Hypothalamus (tissue), 51 donors: ENCODE measurements at places on chromosomes 3 and 15.

DNA sequence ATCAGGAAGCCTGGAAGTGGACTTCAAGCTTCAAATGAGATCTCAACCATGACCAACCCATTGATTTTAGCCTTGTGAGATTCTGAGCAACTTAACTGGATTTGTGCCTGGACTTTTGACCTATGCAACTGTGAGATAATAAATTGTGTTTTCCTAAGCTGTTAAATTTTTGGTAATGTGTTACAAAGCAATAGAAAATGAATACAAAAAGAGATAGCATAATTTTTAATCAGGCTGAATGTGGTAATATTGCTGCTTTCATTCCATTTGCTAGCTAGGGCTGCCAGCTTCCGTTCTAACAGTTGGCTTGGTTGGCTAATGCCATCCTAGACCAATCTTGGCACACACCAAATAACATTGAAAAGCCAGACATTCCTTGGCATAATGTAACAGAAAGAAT, 12.2 kb downstream of the PROS1 start:
- DNase-seq = no peak

DNA sequence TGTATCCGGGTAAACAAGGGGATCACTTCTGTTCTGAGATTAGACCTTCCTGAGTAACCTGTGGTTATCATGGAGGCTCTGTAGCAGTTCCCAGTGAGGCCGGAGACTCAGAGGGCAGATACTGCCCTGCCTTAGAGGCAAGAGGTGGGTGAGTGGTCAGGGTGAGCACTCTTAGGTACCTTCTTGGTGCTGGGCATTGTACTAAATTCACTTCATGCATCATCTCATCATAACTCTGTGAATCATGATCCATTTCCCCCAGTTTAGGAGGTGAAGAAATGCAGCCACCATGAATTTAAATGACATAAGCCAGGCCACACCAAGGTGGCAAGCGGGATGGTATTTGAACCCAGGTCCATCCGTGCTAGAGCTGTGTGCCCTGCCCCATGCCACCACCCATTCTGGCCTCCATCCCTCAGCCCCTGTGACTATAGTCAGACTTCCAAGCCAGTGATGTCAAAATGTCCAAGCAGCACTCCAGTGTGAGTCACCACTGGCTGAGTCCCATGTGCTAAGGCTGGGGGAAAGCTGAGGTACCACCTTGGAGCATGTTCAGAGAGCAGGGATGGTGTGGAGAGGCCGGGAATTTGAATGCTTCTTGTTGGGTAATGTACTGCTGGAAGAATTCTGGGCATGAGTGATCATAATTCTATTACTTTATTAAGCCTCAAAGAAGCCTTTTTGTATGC, 88.8 kb downstream of the EPHB1 start:
- no peak for DNase-seq

GRCh38 chr15:65551183-65551582, 20.9 kb downstream of the HACD3 start:
- no peak for DNase-seq

GRCh38 chr15:89416339-89417183, 79.8 kb downstream of the RHCG start:
- peak; percentile 40 for DNase-seq

GRCh38 chr3:69097407-69098086, 12.8 kb downstream of the ARL6IP5 start:
- no peak for DNase-seq

GRCh38 chr15:63528138-63528659, 23.8 kb downstream of the USP3 start:
- no peak for DNase-seq

DNA sequence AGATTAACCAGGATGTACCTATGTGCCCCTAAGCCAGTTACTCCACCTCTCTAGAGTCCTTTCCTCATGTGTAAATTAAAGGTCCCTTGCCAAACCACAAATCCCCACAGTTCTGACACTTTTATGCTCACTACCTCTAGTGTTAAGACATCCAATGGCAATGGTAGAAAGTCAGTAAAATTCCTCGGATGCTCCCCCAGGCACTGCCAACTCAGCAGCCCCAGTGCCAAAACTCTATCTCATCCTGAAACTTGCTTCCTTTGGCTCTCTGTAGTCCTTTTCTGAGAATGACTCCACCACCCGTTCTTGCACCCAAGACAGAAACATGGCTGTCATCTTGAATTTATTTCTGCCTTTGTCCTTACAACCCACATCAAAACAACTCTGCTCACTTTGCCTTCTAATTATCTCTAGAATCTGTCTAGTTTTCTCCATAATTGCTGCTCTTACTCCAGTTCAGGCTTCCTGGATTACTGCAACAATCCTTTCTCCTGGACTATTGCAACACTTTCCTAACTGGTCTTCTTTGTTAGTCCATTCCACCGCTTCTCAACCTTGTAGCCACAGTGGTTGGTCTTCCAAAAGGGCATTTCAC, 41.6 kb downstream of the MB21D2 start:
- DNase-seq = no peak

GRCh38 chr3:115932807-115933206, 309.5 kb downstream of the GAP43 start:
- DNase-seq = no peak

DNA sequence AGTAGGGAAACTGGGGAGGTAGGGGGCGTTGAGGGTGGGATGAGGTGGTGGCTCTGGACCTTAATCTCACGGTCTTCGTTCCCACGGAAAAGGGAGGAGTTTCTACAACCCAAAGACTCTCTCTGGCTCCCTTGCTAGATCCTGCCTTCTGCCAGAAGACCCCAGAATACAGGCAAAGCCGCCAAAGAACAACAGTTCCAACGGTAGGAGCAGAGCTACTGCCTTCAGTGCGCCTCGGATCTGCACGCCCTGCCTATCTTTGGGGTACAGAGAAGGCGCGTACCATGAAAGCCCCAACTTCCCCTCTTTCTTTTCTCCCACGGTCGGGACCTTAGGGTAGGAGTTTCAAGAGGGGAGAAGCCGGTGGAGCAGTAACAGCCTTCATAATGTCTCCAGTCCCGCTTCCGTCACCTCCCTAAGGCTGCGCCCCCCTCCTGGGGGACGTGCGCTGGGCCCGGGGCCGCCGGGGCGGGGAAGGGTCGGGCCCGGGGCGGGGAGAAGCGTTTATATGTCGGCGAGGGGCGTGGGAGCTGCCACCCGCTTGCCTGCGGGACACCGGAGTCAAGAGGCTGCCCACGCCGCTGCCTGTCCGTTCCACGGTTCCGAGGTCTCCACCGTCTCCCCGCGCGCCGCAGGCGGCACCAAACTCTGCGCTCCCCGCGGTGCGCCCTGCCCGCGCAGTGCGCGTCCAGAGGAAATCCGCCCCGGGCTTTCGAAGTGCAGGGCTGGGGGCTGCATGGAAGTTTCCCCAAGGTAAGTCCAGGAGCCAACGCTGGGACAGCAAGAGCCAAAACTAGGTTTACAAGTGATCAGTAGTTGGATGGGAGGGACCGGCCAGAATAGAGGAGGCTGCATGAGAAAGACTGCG, at the start of gene COL6A6:
Gene COL6A6, plus strand, starts transcription at position 533 of the 868 bp plus-strand sequence. CDS start 43,188 bp downstream, outside the sequence.
- no peak for DNase-seq

DNA sequence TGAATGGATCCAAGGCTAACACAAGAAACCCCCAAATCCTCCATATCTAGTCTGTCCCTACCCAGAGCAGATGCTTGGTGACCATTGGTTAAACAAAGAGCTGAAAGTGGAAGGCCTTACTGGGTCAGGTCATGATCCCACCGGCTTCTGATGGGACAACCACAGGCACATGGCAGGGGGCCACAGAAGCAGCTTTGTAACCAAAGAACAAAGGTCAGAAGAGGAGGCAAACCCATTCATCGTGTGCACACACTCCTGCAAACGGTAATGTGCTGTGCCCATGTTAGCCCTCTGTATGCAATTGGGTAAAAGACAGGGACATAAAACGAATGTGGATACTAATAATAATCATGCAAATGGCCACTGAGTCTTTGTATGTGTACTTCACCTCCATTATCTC, 133.3 kb upstream of the SLC6A11 start:
- no peak for DNase-seq

- no peak for DNase-seq
Observed at GRCh38 chr3:30437171-30437601, 169.2 kb upstream of the TGFBR2 start.

GRCh38 chr3:24683633-24684384, 189.2 kb upstream of the THRB start:
- DNase-seq = peak; percentile 29

GRCh38 chr3:184538666-184539431, 22.7 kb upstream of the EPHB3 start:
- no peak for DNase-seq

- no peak for DNase-seq
Observed at GRCh38 chr3:8220291-8220690, 281.3 kb upstream of the LMCD1 start.

DNA sequence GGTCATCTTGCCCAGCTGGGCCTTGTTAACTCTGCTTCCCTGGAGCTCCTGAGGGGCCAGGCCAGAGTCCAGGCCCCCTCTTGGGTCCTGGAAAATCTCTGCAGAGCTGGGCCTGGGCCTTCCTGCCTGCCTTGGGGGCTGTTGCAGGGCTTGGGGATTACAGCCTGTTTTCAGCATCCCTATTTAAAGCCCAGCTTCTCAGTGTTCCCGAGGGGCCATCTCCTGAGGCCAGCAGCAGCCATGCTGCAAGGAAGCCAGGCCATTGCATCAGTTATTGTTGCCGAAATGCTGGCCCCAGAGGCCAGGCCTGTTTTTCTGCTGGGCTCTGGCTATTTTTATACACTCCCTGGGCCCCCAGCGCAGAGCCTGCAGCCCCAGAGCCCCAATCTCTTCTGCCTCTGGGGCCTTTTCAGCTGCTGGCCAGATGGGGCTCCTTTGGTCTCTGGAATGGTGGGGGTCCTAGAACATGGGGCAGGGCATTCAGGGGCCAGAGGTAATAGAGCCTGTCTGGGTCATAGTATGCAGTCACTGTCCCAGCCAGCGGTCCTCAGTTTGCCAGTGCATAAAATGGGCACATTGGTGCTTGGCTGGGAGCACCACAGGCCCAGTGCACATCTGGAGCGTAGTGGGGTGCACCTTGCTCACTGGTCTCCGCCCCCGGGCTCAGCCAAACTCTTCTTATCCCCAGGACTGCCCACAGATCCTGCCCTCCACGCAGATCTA, 28.5 kb downstream of the PLXNA1 start:
- no peak for DNase-seq

DNA sequence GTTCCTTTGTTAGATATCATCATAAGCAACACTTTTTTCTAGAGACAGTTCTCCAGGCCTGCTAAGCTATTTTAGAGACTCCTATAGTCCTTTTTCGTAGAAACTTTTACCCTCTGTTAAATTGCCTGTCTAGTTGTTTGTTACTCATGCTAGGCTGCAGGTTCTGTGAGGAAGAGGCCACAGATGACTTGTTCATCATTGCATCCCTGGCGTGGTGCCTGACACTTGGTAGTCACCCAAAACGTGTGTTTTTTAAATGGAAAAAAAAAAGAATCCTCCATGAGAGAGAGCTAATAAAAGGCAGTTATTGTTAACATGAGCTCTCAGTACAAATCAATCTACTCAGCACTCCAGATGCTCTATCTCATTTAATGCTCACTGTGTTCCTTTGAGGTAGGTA, 35.1 kb downstream of the CCDC54 start:
- no peak for DNase-seq

DNA sequence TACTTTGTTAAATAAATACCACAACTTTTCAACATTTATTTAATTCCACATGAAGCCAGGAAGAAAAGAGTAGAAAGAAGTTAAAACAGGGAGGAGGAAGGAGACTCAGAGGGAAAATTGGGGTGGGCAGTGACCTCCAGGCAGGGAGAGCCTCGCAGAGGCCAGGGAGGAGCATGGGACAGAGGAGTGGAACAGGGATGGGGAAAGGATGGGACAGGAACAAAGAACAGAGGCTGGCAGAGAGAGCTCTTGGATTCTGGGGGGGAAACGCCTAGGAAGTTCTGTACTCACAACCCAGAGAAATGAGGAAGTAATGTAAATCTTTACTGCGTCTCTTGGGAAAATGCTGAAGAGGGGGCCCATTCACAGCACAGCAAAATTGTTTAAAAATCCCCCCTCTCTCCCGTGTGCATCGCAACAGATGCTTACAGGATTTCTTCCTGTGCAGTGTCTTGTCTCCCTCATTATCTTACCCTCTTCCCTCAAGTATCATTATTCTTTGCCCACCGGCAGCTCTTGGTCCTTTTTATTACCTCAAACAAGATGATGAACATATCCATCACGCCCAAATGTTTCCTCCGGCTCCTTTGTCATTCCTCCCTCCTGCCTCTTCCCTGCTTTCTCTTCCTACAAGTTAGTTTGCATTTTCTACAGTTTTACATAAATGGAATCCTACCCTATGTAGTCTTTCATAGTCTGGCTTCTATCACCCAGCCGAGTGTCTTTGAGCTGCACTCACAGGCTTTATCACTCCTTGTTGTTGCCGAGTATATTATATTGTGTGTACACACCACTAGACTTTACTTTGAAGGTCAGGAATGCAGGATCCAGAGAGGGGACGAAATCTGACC, 65.5 kb downstream of the ARHGAP31 start:
- DNase-seq = no peak

GRCh38 chr3:180918542-180918941, 6.1 kb downstream of the FXR1 start:
- DNase-seq = no peak

DNA sequence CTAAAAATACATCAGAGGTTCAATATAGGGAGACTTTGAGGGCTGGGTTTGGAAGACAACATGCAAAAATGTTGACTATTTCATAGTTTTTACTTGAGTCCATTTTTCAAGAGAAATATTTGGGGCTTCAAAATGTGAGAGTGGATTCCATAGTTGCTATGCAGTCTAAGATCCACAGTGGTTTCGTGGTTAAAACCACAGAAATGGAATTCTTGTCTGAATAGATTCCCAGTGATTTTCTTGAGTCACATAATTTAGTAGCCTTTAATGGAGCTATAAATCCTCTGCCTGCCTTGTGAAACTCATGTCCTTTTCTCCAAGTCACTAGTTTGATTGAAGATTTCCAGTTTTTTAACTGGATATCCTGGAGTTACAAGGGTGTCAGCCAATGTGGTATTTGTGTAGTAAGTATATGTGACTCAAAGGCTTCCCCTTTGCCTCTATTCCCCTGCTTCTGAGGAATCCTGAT, 94.7 kb upstream of the RBMS3 start:
- DNase-seq = no peak

GRCh38 chr3:45579251-45579650, 15.3 kb upstream of the LIMD1 start:
- DNase-seq = no peak

GRCh38 chr15:68204776-68205557, at the start of gene CALML4:
TSS of gene CALML4 (minus strand) at chr15:68205332. CDS start at chr15:68205247, 85 bp downstream.
- peak; percentile 16 for DNase-seq

DNA sequence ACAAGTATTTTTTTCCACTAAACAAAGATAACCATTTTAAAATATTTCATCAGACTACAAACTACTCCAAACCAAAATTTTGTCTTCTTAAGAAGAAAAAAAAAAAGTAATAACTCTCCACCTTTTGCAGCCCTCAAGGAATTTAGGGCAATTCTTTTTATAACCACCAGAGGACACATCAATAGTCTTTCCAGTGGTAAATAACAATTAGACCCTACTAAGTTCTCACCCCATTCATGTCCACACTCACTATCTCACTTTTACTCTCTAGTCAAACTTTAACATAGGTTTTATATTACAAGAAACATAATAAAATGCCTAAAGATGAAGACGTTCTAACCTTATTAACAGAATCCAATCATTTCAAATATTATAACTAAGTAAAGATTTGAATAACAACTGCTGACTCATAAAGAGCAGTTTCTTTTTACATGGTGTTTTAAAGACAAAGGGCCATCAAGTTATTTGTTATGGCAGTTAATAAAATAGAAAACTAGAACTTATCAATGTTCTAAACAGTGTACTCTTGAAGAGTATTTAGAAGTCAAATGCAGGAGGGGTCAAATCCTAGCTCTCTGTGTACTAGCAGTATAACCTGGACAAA, 33.0 kb downstream of the CCDC39 start:
- DNase-seq = no peak
